ENCODE measurements at places on chromosomes 7 and 10.

DNA sequence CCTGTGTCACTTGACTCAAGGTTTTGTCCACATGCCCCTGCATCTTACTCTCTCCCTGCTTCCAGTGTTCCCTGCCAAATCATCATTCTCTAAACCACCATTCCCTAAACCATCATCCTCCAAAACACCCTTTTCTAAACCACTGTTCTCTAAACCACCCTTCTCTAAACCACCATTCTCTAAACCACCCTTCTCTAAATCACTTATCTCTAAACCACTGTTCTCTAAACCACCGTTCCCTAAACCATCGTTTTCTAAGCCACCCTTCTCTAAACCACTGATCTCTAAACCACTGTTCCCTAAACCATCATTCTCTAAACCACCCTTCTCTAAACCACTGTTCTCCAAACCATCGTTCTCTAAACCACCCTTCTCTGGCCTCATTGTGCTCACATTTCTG, 142.1 kb downstream of the CXCL12 start:
- DNase-seq, result no peak

DNA sequence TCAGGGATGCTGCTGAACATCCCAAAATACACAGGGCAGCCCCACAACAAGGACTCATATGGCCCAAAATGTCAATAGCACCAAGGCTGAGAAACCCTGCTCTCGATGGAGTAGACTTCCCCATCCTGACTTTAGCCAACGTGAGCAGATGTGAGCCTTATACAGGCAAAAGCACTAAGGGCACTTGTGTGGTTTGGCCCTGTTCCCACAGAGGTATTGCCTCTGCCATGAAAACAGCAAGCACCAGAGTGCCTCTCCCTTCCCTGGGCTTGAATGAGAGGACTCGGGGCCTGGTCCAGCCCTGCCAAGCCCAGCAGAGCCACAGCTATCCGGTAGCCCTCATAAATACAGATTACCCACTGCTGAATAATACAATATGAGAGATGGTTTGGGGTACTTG, 47.5 kb downstream of the ACSM6 start:
- DNase-seq, result no peak

DNA sequence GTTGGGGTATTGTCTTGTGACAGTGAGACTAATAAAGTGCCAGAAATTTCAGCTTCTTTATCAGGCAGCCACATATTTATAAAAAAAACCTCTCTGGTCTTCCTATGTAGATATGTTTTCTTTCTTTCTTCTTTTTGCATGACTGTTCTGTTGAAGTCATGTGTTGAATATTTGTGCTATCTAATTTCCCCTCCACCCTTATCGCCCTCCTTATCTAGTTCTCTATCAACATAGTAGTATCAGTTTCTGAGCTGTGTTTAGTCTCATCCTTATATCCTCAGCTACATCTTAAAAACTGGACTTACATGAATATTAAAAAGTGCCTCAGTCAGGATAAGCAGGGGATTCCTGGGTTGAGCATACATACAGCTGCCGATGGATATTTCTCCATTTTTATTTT, 53.9 kb downstream of the SEMA3D start:
- no peak for DNase-seq

GRCh38 chr7:105309235-105310169, 79.2 kb downstream of the SRPK2 start:
- no peak for DNase-seq

- no peak for DNase-seq
Observed at GRCh38 chr10:49113741-49114141, 1.6 kb downstream of the VSTM4 start.

DNA sequence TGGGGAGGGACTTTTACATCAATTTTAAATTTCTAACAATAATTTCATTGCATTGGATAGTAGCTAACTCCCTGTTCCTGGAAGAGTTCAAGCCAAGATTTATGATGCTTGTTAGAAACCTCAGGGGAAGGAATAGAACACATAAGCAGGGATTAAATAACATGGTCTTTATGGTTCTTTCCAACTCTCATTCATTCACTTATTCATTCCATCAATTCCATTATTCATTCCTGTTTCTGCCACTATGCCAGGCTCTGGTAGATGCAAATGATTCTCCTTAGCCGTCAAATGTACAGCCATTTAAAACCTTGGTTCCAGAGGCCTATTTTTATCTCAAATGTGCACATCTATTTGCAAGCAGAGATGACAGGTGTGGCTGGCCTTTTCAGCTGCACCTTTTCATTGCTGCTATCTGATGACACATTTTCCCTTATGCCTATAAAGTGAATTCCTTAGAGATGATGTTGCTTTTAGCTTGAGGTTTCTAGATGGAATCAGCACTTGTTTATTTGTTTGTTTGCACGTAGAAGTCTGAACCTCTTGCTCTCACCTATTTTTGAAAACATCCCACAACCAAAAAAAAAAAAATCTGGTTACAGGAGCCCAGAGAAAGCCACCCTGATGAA, 205.7 kb upstream of the IGFBP3 start:
- DNase-seq, result no peak

DNA sequence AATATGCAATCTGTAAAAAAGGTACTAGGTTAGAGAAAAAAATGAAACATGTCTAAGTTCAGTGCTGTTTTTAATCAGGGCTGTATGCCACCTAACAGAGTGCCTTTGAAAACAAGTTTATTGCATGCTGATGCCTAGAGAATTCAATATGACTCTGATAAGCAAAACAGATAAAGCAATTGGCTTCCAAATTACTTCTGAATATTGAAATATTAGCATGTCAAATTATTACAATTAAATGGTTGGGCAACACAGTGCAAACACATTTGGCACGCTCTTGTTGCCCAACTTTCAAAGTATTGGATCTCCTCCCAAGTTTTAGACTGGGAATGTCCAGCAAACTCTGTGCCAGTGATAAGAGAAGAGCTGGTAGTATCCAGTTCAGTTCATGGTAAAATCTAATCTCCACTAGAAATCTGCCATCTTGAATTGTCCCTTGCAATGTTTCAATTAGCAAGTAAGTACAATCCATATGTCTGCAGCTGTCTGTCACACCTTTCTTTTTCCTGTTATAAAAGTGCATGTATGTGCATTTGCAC, 65.2 kb upstream of the FAM133B start:
- DNase-seq, result no peak

DNA sequence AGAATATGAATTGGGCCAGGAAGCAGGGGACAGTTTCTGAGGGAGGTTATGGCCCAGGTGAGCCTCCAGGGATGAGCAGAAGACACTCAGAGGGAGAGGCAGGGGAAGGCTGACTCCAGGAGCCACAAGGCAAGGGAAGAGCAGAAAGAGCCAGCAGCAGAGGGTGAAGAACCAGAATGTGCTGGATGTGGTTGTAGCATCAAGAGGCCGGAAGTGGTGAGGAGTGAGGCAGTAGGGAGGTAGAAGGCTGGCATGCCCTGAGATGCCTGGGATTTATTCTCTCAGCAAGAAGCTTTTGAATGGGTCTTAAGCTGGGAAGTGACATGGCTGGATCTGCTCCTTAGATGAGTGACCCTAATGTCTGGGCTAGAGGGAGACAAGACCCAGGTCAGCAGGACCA, 311.7 kb downstream of the DOCK4 start:
- no peak for DNase-seq

DNA sequence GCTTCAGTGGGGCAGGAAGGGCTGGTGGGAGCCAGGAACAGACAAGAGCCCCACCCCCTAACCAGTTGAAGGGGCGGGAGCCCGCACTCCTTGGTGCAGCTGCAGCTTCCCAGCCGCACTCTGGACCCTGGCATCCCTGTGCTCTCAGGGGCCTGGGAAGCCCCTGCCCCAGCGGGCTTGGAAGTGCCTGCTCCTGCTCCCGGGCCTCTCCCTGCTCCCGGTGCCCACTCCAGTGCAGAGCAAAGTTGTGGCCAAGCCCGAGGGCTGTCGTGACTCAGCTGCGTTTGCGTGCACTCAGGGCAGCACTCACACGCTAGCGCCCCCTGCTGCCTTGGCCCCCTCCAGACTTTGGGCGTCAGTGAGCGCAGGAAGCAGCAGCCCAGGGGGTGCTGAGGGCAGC, 883.8 kb downstream of the LRMDA start:
- DNase-seq, result no peak

DNA sequence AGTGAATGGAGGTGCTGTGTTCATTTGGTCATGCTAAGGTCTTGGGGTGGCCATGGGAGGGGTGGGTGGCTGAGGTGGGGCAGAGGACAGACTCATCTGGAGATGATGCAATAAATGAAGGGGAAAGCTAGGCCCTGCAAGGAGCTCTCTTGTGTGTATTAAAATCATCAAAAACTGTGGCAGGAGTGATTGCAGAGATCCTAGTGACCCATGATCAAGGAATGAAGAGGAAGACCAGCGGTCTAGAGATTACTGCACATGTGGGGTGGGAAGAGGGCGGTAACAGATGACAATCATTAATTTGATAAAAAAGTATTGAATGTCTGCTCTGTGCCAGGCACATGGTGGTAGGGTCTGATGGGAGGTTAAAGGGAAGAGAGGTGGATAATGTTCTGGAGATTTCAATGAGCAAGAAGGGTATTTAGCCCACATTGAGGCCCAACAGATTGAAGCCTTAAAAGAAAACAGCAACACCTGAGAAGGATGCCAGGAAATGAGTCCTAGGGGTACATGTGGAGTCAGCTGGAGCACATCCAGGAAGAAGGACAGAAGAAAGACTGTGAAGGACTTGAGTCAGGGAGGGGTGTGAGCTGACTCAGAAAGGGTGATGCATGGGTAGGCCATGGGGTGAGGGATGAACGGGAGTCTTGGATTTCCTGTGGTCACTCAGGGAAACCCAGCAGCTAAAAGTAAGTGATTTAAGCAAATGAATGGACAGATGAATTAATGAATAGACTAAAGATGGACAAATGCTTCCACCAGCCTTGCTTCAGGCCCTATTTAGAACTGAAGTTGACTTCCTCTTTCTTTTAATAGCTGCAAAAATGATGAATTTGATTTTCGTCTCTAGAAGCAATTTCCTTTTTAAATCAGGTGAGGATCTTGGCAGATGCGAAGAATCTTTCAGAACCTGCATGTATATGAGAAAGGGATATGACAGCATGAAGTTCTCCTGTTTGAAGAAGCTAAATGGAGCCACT, 83.1 kb upstream of the IGFBP3 start:
- no peak for DNase-seq

All from suppressor macrophage treated with lipopolysaccharide for 1 hour (primary cell).